ENCODE measurements at places on chromosomes 3 and 15. TPM values are rescaled to one million over a fixed set of nuclear protein-coding genes. Genes with fewer than 3 reads are reported as not detected.

GRCh38 chr15:57281321-57281720 is 95.0 kb upstream of the CGNL1 start:
- DNase-seq: no peak

DNA sequence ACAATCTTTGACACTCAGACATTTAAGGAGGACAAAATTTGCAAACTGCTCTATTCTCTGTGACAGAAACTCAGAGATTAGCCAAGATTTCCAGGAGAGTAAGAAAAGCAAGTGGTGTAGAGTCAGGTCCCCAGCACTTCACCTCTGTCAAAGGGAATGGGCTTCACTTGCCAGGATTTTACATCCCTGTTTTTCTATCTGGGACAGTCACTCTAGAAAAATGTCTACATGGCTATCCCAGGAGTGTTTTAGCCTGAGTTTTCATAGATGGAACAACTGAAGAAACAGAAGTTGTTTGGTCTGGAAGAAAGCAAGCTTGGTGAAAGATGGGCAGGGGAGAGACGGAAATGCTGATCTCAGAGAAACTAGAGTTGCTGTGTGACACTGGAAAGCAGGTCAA is 3.0 kb downstream of the FAM219B start:
- DNase-seq: no peak

GRCh38 chr15:85748176-85748575 is 46.5 kb downstream of the KLHL25 start:
- no peak for DNase-seq

GRCh38 chr3:50334339-50335075 is 6.1 kb downstream of the RASSF1 start:
- DNase-seq: no peak

- DNase-seq: no peak
Observed at GRCh38 chr3:151584566-151584965, 123.7 kb upstream of the IGSF10 start.

GRCh38 chr3:106745344-106746168 is 631.7 kb upstream of the CCDC54 start:
- DNase-seq: peak; percentile 79

DNA sequence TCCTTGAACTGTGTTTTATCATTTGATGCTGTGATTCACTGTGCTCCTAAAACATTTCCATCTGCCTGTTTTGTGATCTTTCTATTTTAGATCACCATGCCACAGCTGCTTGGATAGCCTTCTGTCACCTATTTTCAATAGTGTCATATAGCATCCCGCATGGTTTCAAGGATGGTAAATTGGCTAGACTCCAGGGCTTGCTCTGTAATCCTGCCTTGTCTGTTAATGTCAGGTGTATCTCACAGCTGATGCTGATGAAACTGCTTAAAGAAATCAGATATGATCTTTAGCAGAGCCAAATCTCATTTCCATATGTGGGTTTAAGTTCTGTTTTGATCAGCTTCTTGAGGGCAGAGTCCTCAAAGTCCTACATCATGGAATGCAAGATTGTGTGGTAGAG is 182.2 kb downstream of the UBE2E2 start:
- DNase-seq: no peak

GRCh38 chr3:51869304-51869703 is 6.1 kb downstream of the IQCF5 start:
- DNase-seq: no peak

- DNase-seq: no peak
Observed at GRCh38 chr3:179608931-179609720, 4.5 kb downstream of the NDUFB5 start.

DNA sequence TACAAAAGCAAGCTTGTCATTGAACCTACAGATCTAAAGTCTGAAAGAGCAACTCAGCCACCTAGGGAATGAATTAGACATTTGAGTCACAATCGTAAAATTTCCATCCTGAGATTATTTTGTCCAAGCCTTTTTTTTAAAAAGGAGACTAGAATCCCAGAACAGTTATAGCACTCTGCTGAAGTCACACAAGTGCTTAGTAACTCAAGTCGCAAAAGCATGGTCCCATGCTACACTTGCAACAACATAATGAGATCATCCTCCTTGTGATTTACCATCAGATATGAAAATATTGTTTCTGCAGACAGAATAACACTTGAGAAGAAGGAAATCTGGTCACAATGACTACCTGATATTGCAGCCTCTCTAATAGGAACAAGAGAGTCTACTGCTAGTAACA is 106.7 kb downstream of the ZIC4 start:
- peak; percentile 57 for DNase-seq

DNA sequence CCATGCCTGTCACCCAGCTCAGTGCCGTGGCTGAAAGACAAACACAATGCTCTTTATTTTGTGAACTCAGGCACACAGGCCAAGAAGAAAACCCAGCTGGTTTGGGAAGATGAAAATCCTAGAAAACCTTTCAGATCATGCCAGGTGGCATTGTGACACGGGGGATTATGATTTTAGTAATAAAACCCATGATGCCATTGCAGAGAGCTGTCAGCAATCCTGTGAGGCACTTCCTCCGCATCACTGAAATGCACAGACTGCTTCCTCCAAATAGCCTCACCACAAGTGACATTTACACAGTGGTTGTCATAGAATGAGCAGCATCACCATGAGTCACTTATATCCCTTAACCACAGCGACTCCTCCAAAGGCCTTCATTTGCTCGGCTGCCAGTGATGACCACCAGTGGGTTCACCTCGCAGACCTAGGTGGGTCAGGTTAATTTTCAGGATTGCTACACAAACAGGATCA is 22.7 kb downstream of the ABHD6 start:
- peak; percentile 89 for DNase-seq

DNA sequence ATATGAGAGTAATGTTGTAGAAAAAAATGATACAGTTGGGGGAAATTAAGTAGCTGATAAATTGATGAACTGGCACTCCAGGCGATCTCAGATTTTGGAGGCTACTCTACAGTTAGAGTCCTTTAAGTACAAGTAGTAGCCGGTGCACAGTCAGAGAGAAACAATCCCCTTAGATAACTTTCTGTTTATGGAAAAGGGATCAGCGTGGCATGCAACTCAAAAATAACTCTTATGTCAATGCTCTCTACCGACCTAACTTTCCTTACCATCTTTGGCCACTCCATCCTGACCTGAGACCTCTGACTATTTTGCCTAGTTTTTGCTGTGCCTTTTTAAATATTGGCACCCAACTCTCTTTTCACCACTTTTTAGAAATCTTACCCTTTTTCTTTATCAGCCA is 299.6 kb downstream of the UNC13C start:
- no peak for DNase-seq

GRCh38 chr15:45829336-45830153 is 194.7 kb downstream of the SQOR start:
- no peak for DNase-seq

GRCh38 chr3:49674497-49674983 is 389 bp downstream of the APEH start:
- no peak for DNase-seq

DNA sequence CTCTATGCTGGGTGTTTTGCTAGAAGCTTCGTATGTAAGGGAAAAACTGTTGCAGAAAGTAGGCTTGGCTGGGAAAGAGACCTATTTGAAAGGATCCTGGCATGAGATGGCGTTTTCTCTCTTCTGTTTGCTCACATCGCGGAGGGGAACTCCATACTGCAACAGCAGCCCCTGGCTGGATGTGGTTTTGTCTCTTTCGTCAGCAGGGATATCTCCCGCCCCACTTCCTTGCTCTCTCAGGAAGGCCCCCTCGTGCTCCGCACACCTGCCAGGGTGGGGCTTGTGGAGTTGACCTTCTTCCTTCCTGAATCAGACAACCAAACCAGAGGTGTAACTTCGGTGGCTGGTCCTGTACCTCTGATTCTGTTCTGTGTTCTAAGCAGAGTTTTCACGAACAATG is 26.4 kb upstream of the MYZAP start:
- no peak for DNase-seq

The ALDH1L1 gene
- total RNA-seq: not detected

The IGSF10 gene
- total RNA-seq: 0.10 TPM

The P2RY12 gene
- not detected for total RNA-seq

The GOLGA6L9 gene
- 0.52 TPM for total RNA-seq

The ACY1 gene
- 42.2 TPM for total RNA-seq

The MAP1A gene
- 162 TPM for total RNA-seq

The MYL3 gene
- total RNA-seq: not detected

Measured in HFFc6 (cell line).